ENCODE measurements at places on chromosomes 5 and 9.

DNA sequence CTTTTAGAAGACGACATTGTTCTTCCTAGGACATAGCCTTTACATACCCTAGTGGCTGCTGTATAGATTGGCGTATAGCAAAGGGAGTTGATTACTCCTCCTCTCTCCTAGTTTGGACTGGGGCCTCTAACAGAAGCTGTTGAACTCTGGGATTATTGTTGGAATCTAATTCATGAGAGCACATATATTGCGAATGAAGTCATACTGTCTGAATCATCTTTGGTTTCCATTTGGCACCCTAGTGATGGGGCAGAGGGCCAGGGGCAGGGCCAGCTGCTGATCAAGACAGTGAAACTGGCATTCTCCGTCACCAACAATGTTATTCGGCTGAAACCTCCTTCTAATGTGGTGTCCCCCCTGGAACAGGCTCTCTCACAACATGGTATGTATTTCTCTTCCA, 40.3 kb downstream of the NUP188 start:
- no peak for DNase-seq

- DNase-seq: no peak
Observed at GRCh38 chr9:91771027-91771426, 179.0 kb downstream of the ROR2 start.

DNA sequence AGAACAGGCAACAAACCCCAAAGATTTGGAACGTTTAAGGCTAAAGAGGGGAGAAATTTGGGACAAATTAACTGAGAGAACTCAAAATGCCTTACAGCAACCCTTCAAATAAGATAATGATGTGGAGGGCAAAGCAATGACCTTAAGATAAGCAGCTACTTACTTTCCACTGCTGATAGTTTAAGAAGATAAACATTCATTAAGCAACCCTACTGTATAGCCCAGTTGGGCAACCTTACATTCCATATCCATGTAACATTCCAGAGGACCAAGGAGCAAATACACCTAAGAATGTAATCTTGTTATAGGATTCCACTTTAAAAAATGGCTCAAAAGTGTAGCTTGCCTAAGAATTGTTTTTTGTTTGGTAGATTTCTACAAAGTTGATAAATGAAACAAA, 14.8 kb downstream of the ETF1 start:
- DNase-seq: no peak

GRCh38 chr5:144684899-144685298, 514.2 kb downstream of the KCTD16 start:
- DNase-seq: no peak

DNA sequence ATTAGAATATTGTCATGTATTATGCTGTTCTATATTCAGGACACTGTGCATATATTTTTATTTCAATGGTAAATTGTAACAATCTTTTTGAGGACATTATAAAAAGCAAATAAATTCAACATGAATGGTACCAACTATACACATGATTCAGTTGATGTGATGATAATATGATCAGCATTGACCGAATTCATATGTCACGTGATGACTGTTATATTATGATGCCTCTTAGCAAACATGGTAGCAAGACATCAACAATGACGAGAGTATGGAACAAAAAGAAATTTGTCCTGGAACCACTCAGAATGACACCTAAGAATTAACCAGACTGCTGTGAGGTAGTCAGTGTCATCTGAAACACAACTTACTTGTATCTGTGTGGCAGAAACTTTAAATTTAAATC, 161.5 kb upstream of the OR13F1 start:
- no peak for DNase-seq

DNA sequence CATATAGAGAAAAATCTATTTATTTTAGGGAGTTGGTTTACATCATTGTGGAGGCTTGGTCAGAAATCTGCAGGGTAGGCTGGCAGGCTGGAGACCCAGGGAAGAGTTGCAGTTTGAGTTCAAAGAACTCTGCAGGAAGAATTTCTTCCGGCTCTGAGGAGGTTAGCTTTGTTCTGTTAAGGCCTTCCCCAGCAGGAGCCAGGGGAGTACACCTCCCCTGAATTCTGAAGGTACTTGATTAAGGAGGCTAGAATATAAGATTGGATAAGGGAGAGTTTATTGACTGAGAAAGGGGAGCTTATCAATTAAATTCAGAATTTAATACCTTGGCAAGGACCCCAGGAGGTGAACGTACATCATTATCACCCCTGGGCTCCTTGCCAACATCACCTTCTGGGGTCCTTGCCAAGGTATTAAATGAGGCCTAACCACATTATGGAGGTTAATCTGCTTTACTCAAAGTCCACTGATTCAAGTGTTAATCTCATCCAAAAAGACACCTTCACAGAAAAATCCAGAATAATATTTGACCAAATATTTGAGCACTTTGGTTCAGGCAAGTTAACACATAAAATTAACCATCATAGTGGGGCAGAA, 351.7 kb downstream of the CWC27 start:
- DNase-seq: no peak

DNA sequence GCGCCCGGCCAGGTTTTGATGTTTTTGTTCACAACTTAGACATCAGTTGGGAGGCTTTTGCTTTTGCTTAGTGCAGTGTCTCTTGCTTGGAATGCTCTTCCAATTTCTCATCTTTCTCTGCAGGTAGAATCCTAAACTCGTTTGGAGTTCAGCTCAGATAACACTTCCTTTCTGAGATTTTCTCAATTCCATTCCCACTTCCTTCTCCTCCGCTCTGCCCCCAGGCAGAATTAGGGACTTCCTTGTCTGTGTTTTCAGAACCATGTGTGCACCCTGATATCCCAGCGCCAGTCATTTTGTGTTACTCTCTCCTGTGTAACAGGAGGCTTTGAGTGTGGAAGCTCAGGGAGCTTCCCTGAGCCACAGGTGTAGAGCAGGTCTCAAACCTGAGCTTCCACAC, 171.0 kb downstream of the INSYN2B start:
- DNase-seq: no peak

DNA sequence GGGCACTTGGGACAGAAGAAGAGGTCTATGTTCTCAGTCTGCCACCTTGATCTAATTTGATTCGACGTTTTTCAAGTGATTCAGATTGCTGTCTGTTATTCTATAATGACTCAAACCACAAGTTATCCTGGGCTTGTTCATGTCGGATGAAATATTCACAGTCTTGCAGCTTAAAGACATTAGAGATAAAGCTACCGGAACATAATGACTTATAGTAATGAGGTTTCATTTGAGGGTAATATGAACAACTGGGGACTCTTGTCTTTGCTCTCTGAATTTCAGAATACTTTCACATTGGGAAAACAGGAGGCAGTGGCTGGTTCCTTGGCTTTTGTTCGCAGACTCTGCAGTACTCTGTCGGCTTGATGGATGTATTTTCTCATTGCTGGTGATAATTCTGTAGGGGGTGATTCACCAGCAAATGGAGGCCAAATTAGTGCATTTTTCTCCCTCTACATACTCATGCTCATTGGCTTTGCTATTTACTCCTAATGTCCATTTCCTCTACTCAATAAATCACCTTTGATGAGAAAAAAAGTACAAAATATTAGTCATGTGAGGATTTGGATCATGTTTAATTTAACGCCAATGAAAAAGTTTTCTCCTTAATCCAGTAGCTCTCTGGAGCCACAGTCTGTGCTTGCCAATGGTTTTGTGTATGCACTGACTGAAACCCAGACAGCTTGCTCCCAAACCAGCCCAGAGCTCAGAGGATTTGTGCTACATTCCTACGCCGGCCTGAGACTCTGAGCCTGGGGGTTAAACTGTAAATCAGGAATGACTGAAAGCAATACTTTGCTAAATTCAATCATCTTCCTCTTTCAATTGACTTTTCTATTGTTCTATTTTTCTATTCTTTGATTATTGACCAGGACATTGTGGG, 154.7 kb upstream of the ANKH start:
- DNase-seq: no peak

GRCh38 chr9:35756275-35757225, 2.5 kb upstream of the MSMP start:
- no peak for DNase-seq

DNA sequence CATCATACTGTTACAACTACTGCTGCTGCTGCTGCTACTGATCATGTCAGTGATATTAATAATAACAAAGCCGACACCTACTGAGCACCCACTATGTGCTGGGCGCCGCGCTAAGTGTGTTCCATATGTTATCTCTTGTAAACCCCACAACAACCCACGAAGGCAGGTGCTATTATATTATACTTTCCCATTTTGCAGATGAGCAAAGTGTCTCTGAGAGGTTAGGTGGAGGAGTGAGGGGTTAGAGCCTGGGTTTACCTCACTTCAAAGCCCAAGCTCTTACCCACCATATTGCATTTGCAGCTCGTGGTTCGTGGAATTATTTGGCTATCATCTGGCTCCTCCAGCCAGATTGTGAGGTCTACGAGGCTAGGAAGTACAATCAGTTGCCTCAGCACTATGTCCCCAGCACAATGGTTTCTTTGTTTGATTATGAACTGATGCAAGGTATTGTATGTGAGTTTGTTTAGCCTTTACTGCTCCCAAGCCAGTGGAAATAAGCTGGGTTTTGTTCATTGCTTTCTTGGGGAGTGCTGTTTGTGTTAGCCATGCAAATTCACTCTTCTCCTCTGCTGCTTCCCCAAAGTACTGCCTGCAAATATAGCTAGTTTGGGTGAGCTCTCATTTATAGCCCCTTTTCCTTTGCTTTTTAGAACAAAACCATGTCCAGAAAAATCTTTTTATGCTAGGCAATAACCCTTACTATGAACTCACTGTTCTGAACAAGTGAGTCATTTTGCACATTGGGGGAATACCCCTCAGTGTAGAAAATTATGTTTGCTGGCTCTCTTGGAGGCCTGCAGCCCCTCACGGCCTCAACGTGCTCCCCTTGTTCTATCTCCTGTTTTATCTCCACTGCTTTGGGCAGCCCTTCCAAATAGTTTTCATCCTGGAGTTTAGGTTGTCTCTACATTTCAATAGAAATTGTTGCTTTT, 47.9 kb downstream of the ALG2 start:
- no peak for DNase-seq

GRCh38 chr5:38613992-38614836, 57.8 kb upstream of the LIFR start:
- DNase-seq: no peak
